ENCODE measurements at places on chromosomes 16 and 17.
A peak's percentile ranks its signal among the peaks of the same experiment; 100 is the strongest.

- DNase-seq, result no peak
Observed at GRCh38 chr16:85309656-85310587, 197.7 kb upstream of the CIBAR2 start.

- no peak for DNase-seq
Observed at GRCh38 chr17:2755891-2756724, 6.7 kb upstream of the CCDC92B start.

- DNase-seq, result no peak
Observed at GRCh38 chr16:49558451-49558850, 184.8 kb downstream of the C16orf78 start.

- DNase-seq, result no peak
Observed at GRCh38 chr16:23999663-24000062, 163.9 kb downstream of the PRKCB start.

GRCh38 chr16:79415983-79416640 is 184.4 kb downstream of the MAF start:
- DNase-seq, result peak; percentile 37

- DNase-seq, result no peak
Observed at GRCh38 chr17:14458724-14459123, 157.8 kb downstream of the HS3ST3B1 start.

GRCh38 chr17:66354981-66355380 is 52.6 kb downstream of the PRKCA start:
- DNase-seq, result no peak
